Right renal pelvis (tissue), 4 donors: ENCODE measurements at places on chromosomes 5 and 9.

GRCh38 chr5:116479776-116480675 is 94.6 kb downstream of the SEMA6A start:
- DNase-seq: no peak

- DNase-seq: no peak
Observed at GRCh38 chr5:72379936-72380335, 59.8 kb downstream of the PTCD2 start.

DNA sequence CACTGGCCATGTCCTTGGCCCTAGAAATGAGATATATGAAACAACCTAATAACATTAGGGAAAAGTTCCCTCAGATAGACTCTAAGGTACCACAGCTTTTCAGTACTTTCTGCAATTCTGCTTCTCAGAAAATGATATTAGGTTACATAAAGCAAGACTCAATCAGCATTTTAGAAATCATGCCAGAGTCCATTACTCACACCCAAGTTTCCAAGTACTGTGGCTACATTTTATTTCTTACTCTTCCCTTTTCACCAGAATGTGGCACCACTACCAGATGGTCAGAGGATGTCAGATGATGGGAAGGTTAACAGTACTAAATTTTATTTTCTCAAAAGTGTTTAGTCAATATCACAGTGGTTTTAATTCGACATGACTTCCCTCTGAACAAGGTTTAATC is 217.2 kb downstream of the MLLT3 start:
- no peak for DNase-seq

- no peak for DNase-seq
Observed at GRCh38 chr9:134314039-134314949, 12.0 kb upstream of the RXRA start.

- DNase-seq: no peak
Observed at GRCh38 chr5:51632793-51633192, 249.5 kb downstream of the ISL1 start.

- DNase-seq: no peak
Observed at GRCh38 chr5:137040024-137040423, 459.1 kb downstream of the SPOCK1 start.

DNA sequence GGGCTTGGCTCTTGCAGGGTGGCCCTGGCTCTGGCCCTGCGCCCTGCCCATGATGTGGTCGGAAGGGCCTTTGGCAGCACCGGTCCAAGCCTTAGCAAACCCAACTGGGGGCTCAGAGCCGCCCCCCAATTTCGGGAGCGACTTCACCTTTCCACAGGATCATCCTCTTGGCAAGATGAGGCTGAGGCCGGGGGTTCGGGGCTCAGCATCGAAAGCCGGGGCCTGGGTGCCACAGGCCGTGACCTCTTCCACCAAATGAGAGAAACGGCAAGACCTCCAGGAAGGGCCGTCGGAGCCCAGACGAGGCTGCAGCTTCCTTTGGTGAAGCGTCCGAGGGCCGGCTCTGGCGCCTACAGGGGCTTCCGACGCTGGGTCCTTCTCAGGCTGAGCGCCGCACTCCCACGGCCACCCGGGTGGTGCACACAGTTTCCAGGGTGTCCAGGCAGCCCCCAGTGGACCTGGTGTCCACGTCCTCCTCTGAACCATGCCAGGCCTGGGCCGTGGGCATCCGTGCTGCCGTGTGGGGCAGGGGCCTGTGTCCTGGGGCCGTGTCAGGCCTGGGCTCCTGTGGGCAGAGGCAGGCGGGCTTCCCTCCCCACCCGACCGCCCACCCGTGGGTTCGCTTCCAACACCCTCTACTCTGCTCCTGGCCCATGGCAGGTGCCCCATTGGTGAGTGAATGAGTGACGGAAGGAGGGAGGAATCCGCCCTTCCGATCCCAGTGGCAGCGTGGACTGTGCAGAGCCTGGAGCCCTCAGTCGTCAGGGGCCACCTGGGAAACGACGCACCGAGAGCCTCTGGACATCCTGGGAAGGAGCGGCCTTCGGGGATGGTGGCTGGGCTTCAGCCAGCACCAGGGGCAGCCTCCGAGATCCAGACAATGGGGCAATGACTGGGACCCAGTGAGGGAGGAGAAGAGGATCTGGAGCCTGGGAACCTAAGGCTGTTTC is 5.2 kb upstream of the AGPAT2 start:
- no peak for DNase-seq

- no peak for DNase-seq
Observed at GRCh38 chr5:68456756-68457217, 241.2 kb downstream of the PIK3R1 start.

GRCh38 chr9:37209431-37210386 is 89.3 kb downstream of the ZCCHC7 start:
- no peak for DNase-seq

GRCh38 chr5:1706021-1706420 is 93.6 kb downstream of the MRPL36 start:
- no peak for DNase-seq

- DNase-seq: no peak
Observed at GRCh38 chr5:92371171-92371888, 988.2 kb upstream of the ARRDC3 start.

GRCh38 chr5:104062621-104063377 is 500.2 kb upstream of the NUDT12 start:
- DNase-seq: no peak

DNA sequence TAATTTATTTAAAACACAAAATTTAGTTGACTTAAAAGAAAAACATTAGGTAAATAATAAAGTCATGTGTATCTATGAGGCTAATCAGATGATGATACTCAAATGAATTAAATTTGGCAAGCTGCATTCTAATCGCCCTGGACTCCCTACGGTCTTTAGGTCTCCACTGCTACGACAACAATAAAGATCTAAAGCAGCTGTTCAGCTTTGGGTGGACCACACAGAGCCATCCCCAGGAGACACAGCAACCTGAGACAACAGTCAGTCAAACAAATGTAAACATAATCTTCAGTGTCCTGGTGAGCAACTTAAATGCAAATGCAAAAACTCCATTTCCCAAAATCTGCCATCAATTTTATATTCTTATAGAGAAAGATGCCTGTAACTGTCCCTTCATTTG is 65.5 kb downstream of the MCTP1 start:
- no peak for DNase-seq

DNA sequence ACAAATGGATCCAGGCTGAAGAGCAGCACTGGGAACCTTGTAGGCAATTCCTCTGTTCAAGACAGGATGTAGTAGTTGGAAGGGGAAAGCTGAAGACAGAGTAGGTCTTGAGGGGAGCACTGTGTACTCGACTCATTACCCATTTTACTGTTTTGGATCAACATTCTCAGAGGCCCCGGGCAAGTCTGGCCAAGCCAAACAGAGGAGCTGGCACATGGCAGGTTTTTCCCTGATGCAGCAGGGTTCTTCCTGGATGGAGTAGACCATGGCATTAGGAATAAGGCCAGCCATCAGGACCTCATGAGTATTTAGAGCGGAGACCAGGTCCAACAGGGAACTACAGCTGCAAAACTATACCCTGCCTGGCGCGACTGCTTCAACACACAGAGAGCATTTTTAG is 4.4 kb downstream of the SVEP1 start:
- DNase-seq: no peak

DNA sequence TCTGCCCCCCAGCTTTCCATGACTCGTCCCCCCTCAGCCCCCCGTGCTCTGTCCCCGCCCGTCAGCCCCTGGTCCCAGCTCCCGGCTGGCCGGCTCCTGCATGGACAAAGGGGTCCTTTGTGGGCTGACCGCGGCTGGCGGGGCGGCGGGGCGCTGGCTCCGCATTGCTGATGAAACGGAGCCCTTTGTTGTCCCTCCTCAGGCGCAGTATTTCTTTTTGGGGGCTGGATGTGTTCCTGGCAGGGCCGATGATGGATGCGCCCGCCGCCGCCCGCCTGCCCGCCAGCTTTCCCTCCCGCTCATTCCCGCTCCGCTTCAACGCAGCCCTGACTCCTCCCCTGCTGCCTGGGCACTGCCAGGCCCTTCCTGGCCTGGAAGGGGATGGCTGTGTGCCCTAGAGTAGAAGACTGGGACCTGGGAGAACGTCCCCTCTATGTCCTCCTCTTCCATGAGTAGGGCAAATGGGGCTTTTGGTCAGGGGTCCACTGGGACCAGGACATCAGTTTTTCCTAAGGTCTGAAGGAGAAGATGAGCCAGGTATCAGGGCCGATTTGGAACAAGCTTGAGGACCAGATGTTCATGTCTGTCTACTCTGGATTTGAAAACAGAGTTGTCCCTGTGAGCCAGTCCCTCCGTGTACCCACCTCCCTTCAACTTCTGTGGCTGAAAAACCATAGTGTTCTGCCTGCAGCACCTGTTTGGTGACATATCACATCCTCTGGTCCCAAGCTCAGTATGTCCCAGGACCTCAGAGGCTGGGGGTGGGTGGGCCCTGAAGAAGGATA is 29.0 kb downstream of the CXXC5 start:
- DNase-seq: no peak

GRCh38 chr5:16902846-16903245 is 33.2 kb downstream of the MYO10 start:
- no peak for DNase-seq

DNA sequence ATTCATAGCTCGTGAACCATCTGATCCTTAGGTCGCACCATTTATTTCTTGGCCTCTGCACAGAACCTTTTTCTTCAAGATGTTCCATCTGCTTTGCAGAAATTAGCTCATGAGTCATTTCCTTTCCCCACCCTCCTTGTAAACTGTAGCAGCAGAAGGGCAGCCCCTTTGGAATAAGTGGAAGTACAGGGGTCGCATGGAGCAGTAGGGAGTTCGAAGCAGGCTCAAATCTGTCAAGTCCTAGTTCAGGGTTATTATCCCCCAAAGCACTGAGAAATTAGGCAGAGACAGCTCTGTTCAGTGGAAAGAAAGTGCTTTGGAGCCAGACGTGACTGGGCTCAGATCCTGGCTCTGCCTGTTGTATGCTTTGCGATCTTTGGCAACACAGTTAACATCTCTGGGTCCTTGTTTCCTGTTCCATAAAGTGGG is 84.2 kb downstream of the SGCD start:
- DNase-seq: no peak

DNA sequence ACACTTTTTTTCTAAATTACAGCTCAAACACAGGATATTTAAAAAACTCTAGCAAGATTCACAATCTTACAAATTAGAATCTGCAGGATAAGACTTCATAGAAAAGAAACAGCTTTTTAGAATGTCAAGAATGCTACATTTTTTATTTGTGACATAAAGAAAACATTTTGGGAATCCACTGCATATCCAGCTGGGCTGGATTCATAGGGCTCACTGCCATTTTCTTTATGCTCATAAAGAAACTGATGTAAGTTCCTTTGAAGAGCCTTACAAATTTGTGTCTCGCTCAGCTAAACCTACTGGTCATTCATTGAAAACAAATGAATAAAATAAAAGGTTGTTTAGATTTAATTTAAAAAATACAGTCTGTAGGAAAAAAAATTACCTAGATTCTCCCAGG is 332.3 kb downstream of the TRPM3 start:
- no peak for DNase-seq

- DNase-seq: no peak
Observed at GRCh38 chr9:123606141-123606540, 250.1 kb downstream of the CRB2 start.

GRCh38 chr5:44821164-44821563 is 12.4 kb downstream of the MRPS30 start:
- no peak for DNase-seq

DNA sequence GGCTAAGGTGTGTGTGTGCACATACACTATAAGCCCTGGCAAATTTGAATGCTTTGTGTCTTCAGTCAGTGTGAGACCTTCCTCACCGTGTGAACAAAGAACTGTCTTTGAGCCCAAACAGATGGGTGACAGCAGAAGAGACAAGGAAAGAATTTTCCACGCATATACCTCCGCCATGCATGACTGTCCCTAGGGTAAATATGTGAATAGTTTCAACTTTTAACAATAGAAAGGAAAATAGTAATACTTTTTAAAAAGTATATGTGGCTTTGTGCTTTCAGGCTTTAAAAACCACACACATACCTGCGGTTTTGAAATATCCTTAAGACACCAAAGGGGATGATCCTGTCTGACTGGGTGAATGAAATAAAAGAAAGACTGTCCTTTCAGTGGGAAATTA is 438.6 kb upstream of the MPDZ start:
- no peak for DNase-seq

DNA sequence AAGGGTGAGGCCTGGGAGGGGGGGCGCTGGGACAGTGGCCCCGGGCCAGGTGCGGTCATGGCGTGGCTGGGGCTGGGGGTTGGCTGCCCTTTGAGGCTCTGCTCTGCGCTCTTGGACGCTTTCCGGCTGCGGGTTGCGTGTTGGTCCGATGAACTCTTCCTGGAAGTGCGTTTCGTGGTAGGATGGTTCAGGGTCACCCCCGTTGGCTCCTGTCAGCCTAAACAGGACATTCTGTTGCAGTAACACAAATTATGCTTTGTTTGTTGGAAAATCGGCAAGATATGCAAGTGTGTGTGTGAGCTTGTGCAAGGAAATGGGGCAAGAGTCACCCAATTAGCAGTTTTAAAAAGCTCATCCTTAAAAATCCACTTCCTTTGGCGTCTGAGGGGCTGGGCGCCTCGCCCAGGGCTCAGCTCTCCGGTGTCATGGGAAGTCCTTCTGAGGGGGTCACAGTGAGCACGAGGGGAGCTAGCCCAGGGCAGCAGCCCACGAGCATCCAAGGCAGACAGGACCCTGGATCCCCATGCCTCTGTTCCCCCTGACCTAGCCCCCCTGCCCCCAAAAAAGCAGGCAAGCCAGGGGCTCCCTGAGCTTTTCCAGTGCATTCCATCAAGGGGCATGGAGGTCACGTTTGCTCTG is 22.2 kb upstream of the RNU6ATAC start:
- no peak for DNase-seq

GRCh38 chr9:98974106-98974505 is 30.4 kb downstream of the COL15A1 start:
- DNase-seq: no peak

DNA sequence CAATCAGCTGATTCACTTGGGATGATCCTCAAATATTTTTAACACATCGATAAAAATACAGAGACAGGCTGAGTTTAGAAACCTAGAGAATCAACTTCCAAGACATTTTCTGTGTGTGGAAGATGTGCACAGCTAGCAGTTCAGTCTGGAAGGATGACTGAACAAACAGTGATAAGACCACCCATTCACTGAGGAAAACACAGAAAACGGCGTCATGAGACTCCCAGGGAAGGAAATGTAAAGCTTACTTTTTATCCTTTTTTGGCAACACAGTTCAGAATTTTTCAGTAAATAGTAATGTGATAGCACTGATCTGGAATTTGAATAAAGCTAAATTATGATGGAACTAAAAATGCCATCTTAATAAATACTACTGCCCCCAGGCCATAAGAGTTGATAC is 277.6 kb downstream of the SEMA5A start:
- no peak for DNase-seq

- DNase-seq: no peak
Observed at GRCh38 chr9:84207491-84207951, 133.0 kb downstream of the SLC28A3 start.

- DNase-seq: no peak
Observed at GRCh38 chr5:43216941-43217340, 24.9 kb downstream of the NIM1K start.
